ENCODE measurements at places on chromosomes 11 and 22.

DNA sequence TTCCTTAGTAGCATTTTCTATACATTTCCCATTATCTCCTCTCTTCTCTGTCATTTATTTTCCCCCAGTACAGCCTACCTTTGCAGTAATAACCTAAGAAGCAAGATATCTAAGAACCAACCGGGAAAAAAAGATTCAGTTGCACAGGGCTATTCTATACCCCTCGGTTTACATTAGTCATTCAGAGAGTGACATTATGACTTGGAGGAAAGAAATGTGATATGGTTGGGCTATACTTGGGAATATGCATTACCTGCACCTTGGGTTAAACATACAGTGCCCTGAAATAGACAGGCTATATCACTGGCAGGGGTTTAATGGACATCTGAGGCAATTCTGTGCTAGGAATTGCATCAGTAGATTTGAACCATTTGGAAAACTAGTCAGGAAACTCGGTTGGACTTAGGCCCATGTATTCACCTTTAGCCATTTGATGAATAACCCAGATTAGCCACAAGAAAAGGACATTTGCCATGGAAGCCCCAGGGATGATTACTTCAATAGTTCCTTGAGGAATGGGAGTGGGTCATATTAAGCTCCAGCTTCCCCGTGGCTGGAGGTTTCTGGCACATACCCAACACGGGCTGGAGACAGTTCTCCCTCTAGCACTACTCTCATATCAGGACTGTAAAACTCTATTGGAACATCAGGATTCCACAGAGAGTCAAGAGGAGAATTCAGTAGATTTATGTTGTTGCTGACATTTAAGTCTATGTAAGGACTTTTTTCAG, 973.2 kb downstream of the NTM start:
- no peak for DNase-seq

DNA sequence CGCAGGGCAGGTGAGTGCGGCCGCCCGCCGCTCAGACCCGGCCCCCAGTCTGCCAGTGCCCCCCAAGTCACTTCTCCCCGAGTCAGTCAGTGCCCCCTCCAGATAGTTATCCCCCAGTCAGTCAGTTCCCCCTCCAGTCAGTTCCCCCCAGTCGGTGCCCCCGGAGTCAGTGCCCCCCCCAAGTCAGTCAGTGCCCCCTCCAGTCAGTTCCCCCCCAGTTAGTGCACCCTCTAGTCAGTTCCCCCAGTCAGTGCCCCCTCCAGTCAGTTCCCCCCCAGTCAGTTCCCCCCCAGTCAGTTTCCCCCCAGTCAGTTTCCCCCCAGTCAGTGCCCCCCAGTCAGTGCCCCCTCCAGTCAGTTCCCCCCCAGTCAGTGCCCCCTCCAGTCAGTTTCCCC, 411 bp downstream of the PPP6R2 start:
- DNase-seq = no peak

- no peak for DNase-seq
These were observed 16.0 kb downstream of the CLTCL1 start for GRCh38 chr22:19275513-19275912.

DNA sequence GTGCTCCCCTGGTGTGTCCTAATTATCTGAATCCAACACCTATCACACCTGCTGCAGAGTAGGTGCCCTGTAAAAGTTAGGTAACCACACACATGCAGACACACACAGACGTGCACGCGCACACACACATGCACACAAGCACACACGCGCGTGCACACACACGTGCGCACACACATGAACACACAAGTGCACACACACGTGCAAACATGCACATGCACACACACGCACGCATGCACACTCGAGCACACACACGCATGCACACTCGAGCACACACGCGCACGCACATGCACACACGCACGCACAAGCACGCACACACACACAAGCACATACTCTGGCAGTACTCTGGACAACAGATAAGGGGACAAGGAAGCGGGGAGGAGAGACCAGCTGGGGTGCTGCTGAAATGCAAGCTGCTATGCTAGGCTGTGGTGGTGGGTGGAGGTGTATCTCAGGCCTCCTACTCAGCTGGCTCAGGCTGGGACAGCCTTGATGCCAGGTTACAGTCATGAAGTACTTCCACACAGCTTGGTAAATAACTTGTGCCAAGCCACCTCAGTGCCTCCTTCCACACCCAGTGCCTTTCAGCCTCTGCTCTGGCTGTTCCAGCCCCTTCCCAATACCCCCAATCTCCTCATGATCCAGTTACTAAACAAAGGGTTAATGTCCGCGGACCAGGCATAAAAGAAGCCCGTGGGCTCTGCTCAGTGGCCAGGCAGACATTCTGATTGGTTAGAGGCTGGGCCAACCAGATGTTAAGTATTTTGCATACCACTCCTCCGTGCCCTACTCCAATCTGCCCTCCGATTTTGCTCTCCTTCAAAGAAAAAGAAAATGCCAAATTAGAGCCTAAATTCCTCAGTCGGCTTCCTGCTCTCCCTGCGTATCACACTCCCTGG, 374.1 kb downstream of the TENM4 start:
- no peak for DNase-seq

DNA sequence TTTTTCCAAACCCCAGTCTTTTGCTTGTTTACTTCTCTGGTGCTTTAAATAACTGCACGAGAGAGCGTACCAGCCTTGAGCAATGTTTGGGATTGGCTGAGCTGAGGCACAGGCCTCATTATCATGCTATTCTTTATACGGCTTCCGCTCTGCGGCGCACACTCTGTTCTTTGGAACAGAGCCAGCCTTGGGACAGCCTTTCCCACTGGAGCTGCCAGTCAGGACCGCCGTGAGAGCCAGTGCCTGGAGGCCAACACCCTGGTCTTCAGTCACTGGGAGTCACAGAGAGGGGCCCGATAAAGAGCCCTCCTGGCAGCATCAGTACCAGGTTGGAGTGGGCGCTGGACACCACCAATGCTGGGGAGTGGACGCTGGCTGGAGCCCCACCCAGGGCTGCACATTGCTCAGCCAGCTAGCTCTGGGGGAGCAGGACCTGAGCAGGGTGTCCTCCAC, 125.6 kb downstream of the BCR start:
- no peak for DNase-seq

All from suppressor macrophage (primary cell).